ENCODE measurements at places on chromosomes 2 and 18.

- no peak for DNase-seq
These were observed 79.8 kb upstream of the CCDC141 start for GRCh38 chr2:179129574-179130238.

DNA sequence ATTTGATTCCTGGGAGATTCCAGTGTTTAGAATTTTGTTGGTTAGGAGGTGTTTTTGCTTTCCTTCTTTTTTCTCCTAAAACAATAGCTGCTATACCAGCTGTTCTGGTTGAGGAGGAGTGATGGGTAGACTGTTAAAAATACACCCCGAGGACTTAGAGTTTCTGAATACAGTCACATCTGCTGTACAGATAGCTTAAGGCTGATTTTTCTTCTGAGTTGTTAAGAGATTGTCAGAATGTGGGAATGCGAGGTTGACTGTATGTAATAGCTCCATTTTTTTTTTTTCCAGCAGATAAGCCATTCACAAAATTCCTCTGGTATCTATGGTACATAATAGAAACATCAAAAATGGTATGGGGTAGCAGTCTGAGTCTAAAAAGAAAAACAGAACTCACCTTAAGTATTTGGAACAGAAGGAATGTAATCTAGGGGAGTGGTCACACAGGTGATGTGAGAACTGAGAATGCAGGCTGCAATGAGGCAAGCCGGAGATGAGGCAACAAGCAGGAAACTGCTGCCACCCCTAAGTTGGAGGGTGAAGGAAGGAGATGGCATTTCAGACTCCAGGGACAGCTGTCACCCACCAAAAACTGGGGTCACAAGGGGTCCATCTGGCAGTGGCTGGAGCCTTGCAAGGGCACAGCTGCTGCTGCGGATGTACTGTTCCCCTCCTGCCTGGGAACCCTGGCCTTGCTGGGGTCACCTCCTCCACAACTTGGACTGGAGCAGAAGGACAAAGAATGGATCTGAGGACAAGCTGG lies 2.4 kb downstream of the DGKD start:
- no peak for DNase-seq

DNA sequence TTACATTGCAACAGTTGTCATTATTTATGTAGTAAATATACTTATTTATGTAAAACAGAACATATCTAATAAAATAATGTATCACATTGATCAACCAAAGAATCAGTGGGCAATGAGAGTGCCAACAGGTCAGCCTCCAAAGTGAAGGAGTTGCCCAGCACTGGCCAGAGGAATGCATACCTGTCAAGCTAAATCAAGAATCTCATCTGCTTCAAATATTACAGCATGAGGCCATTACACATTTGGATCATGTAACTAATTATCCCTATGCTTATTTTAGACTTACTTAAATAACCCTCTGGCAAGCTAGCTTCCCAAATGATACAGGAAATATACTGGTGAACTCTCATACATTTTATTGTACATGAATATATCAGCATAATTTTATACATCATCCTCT lies 1211.7 kb upstream of the ACVR2A start:
- DNase-seq: no peak

GRCh38 chr2:112253261-112253815 lies 1.5 kb downstream of the ZC3H8 start:
- DNase-seq: no peak

GRCh38 chr2:187390891-187391290 lies 57.2 kb downstream of the CALCRL start:
- DNase-seq: no peak

- no peak for DNase-seq
These were observed 141.0 kb downstream of the GREB1L start for GRCh38 chr18:21383031-21383430.

DNA sequence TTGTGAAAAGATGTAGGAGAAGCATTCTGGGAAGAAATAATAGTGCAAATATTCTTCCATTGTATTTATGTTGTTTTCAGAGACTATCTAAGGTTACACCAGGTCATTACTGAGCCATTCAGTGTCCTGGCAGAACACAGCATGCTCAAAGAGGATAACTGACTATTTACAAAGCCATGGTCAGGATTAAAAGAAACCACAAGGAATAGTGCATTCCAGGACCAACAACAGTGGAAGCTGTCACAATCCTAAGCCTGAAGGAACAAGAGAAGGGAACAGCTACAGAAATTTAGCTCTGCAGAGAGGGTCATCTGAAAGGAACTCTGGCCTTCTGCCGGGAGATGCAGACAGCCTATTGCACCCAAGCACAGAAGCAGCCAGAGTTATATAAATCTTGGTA lies 116.7 kb downstream of the DSC3 start:
- no peak for DNase-seq

- no peak for DNase-seq
These were observed 232.3 kb downstream of the MREG start for GRCh38 chr2:215780907-215781685.

GRCh38 chr2:8146132-8147005 lies 535.5 kb upstream of the ID2 start:
- DNase-seq: no peak

DNA sequence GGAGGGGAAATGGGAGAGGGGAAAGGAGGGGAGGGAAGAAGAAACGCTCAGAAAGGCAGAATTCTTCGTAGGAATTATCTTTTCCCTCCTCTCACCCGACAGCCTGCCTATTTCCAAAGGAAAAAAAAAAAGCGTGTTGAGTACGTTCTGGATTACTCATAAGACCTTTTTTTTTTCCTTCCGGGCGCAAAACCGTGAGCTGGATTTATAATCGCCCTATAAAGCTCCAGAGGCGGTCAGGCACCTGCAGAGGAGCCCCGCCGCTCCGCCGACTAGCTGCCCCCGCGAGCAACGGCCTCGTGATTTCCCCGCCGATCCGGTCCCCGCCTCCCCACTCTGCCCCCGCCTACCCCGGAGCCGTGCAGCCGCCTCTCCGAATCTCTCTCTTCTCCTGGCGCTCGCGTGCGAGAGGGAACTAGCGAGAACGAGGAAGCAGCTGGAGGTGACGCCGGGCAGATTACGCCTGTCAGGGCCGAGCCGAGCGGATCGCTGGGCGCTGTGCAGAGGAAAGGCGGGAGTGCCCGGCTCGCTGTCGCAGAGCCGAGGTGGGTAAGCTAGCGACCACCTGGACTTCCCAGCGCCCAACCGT lies at the start of gene GAD1:
TSS of gene GAD1 (plus strand) at position 384 of the 589 bp plus-strand sequence. CDS start 1,705 bp downstream, outside the sequence.
- no peak for DNase-seq

DNA sequence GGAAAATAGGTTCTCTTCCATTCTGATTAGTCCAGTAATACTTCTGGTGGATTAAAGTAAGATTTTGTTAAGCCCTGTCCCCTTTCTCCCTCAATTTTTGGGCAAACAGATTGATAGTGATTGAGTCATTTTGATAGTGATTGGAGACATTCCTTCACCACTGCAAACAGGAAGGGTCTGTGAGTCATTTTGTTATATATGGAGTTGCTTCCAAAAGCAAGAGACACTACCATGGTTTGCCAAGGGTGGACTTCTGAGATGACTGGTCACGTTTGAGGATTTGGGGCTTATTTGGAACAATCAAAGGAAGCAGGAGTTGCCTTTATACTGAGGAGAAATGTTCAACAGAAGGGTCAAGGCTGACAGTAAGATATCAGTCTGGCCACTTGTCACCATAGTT lies 249.9 kb downstream of the PARD3B start:
- no peak for DNase-seq

DNA sequence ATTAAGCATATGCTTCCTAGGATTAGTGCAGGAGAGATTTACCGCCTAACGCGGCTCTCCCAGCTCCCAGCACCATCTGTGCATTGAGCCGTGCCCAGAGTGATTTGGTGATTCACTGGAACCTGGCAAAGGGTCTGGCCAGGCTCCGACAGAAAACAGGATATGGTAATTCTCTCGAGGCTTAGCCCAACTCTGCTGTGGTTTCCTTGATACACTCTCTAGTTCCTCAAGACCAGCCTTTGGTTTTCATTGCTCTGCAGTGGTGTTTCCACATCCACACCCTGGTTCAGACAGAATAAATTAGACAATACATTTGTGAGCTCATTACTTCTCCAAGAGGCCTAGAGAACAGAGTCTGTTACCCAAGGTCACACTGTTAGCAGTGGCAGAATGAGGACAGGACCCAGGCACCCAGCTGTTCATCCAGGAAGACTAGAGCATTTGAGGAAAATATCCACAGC lies 23.0 kb upstream of the SMAD2 start:
- no peak for DNase-seq

GRCh38 chr2:177053716-177054115 lies 158.9 kb upstream of the HNRNPA3 start:
- no peak for DNase-seq

- no peak for DNase-seq
These were observed 16.4 kb downstream of the PXDN start for GRCh38 chr2:1727796-1728474.

DNA sequence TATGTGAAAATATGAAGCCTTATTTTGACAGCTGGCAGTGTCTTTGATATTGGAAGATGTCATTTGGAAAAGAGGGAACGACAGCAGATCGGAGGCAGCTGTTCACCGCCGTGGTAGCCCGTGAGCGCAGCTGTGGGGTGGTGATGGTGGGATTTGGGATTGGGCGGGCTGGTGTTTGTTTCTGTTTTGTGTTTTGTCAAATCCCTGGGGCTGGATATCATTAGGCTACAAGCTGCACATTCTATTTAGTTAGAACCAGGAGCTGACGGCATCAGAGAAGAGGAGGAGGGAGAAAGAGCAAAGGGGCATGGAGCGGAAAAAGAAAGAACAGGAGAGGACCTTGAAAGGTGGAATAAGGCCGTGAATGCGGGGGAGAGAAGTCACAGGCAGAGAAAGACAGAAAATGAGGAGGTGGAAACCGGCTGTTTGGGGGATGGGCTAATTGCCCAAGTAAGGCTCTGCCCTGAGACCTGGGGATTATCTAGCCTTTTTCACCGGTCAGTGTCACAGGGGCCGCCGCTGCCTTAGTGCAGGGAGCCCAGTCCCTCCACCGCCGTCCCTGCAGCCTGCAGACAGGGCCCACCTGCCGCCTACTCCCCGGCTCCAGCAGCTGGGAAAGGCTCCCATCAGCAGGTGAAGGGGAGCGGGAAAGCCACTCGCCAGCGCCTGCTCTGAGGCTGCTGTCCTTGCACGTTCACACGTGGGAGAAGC lies 88.0 kb downstream of the ZCCHC2 start:
- DNase-seq: no peak

- DNase-seq: no peak
These were observed 460.2 kb downstream of the LRATD1 start for GRCh38 chr2:15092691-15093090.

- peak; percentile 35 for DNase-seq
These were observed 208.0 kb downstream of the TFCP2L1 start for GRCh38 chr2:121076885-121077549.

DNA sequence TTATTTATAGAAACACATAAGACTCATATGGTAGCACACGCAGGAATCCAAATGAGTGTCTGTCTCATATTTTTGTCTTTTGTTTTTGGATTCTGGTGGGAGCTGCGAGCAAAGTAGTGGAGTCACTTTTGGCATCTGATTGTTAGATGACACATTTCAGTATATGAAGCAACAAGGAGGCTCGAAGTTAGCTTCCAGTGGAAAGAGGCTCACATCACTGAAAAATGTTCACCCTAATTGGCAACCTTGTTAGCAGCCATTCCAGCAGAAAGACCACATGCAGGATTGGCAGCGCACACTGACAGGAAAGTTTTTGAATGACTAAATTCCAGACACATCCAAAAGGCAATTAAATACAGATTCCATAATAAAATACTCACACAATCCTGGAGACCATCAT lies 87.4 kb downstream of the MYT1L start:
- no peak for DNase-seq

- DNase-seq: no peak
These were observed 57.6 kb upstream of the RNF152 start for GRCh38 chr18:61950371-61950770.

DNA sequence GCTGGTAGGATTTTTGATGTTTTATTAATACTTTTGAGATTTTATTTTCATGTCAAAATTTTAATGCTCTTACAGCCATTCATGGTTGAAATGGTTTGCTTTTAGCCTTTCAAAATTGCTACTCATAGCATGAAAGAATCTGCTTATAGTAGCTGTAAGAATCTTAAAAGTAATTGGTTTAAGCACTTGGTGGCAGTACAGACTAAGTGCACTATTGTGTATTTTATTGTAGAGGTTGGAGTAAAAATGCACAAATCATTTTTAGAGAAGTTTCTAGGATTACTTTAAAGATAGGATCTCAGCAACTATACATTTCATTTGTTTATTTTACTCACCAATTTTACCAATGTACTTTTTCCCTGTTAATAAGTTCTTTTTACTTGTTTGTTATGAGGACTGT lies 205.8 kb downstream of the SPAG16 start:
- DNase-seq: no peak

- no peak for DNase-seq
These were observed 128.9 kb upstream of the RIOK3 start for GRCh38 chr18:23324056-23324811.

GRCh38 chr2:210072493-210072892 lies 70.1 kb downstream of the RPE start:
- no peak for DNase-seq

DNA sequence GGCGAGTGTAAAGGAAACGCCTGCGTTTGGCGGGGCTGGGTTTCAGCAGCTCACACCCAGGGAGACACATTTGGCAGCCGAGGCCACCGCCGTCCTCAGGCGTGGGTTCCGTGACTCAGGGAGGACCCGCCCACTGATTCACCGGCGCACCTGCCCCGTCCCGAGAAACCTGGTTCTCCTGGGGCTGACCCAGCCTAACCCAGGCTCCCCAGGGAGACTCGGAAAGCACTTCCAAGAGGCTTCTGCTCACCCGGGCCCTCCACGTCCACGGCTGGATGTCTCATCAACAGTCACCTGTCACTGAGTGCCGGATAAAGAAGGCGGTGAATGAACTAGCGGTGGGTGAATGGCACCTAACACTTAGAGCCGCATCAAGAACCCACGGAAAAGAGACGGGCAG lies 126.4 kb upstream of the CTDP1 start:
- no peak for DNase-seq

DNA sequence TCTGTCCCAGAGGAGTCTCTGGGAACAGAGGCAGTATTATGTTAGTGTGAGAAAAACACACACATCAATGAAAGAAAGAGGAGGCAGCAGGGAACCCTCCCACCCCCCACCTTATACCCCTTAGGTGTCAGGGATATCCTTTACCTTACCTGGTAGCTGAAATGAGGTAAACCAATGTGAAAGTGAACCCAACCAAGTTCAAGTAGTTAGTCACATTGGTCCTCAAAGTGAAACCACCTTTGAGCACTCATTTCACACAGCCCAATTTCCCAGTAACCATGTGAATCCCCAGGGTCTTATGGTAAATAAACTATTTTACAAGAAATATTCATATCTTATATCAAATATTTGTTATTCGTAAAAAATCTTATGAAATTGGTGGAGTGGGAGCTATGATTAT lies 377.8 kb downstream of the LRATD1 start:
- DNase-seq: no peak

DNA sequence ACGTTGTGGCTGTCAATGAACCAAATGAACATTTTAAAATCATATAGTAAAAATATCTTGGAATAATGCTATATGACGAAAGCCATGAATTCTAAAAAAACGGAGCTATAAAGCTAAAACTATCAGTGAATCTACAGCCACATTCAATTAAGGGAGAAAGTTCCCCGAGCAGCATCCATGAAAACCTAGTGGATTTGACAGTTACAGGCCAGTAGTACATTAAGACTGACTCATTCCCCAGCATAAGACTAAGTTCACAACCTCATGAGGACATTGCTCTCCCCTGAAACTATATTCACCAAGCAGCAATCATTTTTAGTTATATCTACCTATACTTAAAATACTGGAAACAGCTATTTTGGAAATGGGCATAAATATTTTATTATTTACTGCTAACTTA lies 36.6 kb downstream of the KIDINS220 start:
- no peak for DNase-seq
